ENCODE measurements at places on chromosomes 1 and 21. TPM values are rescaled to one million over a fixed set of nuclear protein-coding genes. Genes with fewer than 3 reads are reported as not detected.

DNA sequence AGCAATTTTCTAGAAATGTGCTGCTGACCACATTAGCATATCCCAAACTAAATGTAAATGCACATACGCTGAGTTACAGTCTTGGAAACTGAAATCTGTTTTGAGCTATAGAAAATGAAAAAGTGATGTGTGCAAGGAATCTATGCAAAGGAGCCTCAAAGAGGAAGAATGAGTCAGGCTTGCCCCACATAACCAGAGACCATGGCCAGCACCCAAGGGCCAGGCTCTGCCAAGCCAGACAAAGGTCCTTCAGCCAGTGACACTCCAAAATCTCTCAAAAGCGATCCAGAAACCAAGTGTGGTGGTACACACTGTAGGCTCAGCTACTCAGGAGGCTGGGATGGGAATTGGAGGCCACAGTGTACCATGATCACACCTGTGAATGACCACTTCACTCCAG lies 195.2 kb downstream of the TOMM20 start:
- no peaks in the 10 kb centered on the region for H3K27me3 ChIP-seq
- H3K4me3 ChIP-seq: peak overlapping the region; percentile 17
- peaks cover 14% of the 10 kb centered on the region for H3K4me1 ChIP-seq
- peak overlapping the region; percentile 45 for H3K27ac ChIP-seq

- H3K27ac ChIP-seq: no peak overlapping the region
- H3K27me3 ChIP-seq: peaks cover 46% of the 10 kb centered on the region
- H3K36me3 ChIP-seq: no peaks in the 10 kb centered on the region
- no peak for DNase-seq
These were observed 18.1 kb upstream of the TSPEAR start for GRCh38 chr21:44729336-44730027.

Gene CELF3
- not detected for total RNA-seq

DNA sequence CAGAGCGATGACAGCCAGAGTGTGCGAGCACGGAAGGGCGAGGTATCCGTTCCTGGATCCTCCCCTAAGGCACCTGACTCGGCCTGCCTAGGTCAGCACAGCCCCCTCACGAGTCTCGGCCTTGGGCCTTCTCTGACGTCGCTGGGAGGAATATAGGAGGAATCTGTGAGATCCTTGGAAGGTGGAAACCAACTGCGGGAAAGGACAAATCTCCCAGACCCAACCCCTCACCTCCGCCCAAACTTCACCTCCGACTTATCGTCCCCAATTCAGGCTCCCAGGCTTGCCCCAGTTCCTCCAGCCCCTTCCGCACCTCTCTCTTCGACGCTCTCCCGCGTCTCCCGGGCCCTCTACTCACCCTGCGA lies 494 bp downstream of the APH1A start:
- peak; percentile 71 for DNase-seq
- no peaks in the 10 kb centered on the region for H3K27me3 ChIP-seq
- H3K4me1 ChIP-seq: peaks cover 7% of the 10 kb centered on the region
- H3K27ac ChIP-seq: peak overlapping the region; percentile 74

DNA sequence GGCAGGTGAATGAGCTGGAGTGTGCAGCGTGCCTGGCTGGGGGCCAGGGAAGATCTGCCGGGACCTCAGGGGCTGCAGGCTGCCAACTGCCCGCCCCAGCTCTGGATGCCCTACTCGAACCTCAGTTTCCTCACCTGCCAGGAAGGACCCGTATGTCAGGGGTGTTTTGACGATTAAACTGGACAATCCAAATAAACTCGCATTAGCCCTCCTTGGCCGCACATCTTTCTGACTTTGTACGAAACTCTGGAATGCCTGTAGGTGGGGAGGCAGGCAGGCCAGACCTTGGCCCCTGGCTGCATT lies 8.3 kb upstream of the ZNF669 start:
- no peak overlapping the region for H3K27ac ChIP-seq
- no peaks in the 10 kb centered on the region for H3K36me3 ChIP-seq
- no peaks in the 10 kb centered on the region for H3K4me1 ChIP-seq
- no peak for DNase-seq
- no peak overlapping the region for H3K4me3 ChIP-seq

Gene FLVCR1
- total RNA-seq: 2.3 TPM

GRCh38 chr1:209650454-209650853 lies 1.8 kb downstream of the LAMB3 start:
- DNase-seq: no peak
- H3K36me3 ChIP-seq: no peaks in the 10 kb centered on the region
- peaks cover 34% of the 10 kb centered on the region for H3K4me1 ChIP-seq
- no peaks in the 10 kb centered on the region for H3K27me3 ChIP-seq

GRCh38 chr1:63330331-63330916 lies 8.1 kb downstream of the FOXD3 start:
- no peak for DNase-seq
- no peaks in the 10 kb centered on the region for H3K4me1 ChIP-seq
- H3K36me3 ChIP-seq: no peaks in the 10 kb centered on the region
- no peak overlapping the region for H3K4me3 ChIP-seq
- H3K27me3 ChIP-seq: peaks cover 88% of the 10 kb centered on the region

Gene GAS5
- total RNA-seq: 344 TPM

- H3K27me3 ChIP-seq: no peaks in the 10 kb centered on the region
- no peaks in the 10 kb centered on the region for H3K36me3 ChIP-seq
- H3K27ac ChIP-seq: no peak overlapping the region
- peak; percentile 17 for DNase-seq
These were observed 214.9 kb downstream of the HLX start for GRCh38 chr1:221093903-221094791.

Gene MAP1LC3C
- total RNA-seq: not detected

DNA sequence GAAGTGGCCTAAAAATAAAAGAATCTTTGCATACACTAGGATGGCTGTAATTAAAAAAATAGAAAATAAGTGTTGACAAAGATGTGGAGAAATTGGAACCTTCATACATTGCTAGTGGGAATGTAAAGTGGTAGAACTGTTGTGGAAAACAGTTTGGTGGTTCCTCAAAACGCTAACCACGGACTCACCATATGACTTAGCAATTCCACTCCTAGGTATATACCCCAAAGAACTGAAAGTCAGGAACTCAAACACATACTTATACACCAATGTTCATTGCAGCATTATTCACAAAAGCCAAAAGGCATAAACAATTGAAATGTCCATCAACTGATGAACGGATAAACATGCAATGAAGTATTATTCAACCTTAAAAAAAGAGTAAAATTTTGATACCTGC lies 10.8 kb upstream of the HMGCL start:
- H3K36me3 ChIP-seq: no peaks in the 10 kb centered on the region
- H3K4me1 ChIP-seq: peaks cover 4% of the 10 kb centered on the region
- no peak overlapping the region for H3K4me3 ChIP-seq
- H3K27ac ChIP-seq: no peak overlapping the region
- H3K27me3 ChIP-seq: no peaks in the 10 kb centered on the region

Gene GALE
- 20.9 TPM for total RNA-seq

Gene NPHS2
- not detected for total RNA-seq

- H3K27me3 ChIP-seq: no peaks in the 10 kb centered on the region
- H3K27ac ChIP-seq: no peak overlapping the region
- peaks cover 19% of the 10 kb centered on the region for H3K4me1 ChIP-seq
- no peaks in the 10 kb centered on the region for H3K36me3 ChIP-seq
These were observed 7.0 kb upstream of the LAMC2 start for GRCh38 chr1:183179033-183179432.

Gene RNASEL
- 7.1 TPM for total RNA-seq

GRCh38 chr1:60017508-60018205 lies 55.9 kb downstream of the C1orf87 start:
- DNase-seq: no peak
- no peaks in the 10 kb centered on the region for H3K4me1 ChIP-seq
- H3K27me3 ChIP-seq: no peaks in the 10 kb centered on the region
- H3K27ac ChIP-seq: no peak overlapping the region
